ENCODE measurements at places on chromosomes 7 and 10.

DNA sequence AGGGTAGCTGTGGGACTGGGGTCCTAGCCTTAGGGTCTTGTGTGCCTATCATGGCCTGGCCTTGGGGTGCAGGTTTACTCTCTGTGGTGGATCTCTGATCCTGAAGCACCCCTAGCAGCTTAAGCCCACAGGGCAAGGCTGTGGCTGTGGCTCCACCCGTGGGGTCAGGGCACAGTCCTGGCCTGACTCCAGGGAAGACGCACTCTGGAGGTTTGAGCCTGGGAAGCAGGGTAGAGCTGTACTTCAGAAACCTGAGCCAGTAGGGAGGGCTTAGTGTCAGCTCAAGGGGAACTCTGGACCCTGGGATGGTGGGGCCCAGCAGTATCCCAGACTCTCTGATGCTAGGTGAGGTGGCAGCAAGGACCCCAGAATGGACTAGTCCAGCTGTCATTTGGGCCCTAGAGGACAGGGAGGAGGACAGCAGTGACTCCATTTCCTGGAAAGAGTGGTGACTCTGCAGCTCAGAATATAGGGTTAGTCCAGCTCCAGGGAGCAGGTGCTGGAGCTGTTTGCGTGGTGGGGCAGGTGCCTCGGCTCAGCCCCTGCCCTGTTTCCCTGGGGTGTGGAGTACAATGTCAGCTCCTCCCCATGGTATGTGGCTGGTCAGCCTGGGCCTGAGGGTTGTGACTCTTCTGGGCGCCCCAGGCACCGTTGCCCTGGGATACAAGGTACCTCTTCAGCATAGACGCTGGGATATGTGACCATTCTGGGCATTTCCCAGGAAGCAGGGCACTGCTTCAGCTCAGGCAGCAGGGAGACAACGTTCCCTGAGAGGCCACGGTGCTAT lies 15.8 kb downstream of the GTPBP4 start:
- DNase-seq, result no peak

DNA sequence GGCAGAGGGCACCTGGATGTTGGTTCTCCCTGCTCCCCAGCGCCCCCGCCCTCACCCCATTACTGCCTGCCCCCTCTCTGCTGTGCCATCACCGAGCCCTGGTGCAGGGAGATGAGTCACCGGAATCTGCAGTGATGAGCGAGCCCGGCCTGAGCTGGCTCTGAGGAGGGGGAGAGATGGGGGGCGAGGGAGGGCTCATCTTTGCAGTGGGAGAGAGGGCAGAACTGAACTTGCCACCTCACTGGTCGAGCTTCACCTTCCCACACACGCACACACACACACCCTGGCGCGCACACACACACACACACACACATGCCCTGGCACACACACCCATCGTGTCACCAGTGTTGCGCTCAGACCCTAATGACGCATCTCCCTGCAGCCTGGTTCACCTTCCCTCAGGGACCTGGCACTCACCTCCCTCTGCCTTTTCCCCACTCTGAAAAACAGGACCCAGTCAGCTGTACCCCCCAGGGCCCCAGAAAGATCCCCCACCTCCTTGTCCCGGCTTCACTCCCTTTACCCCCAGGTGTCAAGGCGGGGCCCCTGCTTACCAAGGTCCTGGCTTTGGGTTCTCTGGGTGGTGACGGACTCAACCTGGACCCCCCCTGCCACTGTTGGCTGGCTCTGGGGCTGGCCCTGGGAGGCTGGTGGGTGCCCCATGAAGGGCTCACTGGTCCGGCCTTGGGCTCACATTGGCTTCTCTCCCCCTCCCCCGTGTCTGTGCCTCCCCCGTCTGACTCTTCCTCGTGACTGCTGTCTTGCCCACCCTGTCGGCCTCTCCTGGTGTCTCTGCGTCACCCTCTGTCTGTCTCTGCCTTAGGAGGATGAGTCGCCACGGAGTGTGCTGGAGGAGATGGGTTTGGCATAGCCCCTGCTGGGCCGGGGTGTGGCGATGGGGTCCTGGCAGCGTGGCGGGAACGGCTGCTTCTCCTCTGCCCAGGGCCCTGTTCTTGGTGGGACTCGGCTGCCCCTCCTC lies 5.4 kb downstream of the VGF start:
- peak; percentile 76 for DNase-seq

- DNase-seq, result no peak
Observed at GRCh38 chr7:20795361-20795760, 8.7 kb upstream of the SP8 start.

DNA sequence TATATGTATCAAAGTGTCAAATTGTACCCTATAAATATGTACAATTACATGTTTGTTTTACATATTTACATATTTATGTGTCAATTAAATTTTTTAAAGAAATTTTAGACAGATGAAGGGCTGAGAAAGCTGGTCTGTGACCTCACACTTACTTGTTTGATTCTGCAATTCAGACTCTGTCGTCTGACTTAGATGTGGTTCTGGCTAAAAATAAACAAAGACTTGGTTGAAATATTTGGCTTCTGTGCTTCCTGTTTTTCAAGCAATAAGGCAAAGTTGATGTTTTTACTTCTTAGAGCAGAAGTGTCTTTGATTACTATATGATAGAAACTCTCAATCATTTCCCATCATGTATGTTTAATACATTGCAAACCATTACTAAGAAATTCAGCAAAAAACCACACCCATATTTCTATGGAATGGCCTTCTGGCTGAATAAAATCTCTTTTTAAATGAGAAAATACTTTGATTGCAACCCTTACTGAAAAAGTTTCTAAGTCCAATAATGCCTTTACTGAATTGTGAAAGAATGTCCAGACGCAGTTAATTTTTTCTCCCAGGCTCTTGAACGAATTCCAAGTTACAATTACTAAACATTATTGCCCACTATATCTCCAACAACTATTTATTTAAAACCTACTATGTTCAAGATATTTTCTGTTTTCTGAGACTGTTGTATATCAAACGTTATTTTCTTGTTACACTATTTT lies 59.5 kb upstream of the PRKG1 start:
- DNase-seq, result no peak

GRCh38 chr7:92517631-92518030 lies 10.7 kb downstream of the PEX1 start:
- peak; percentile 3 for DNase-seq

- DNase-seq, result no peak
Observed at GRCh38 chr7:538764-539685, 19.4 kb upstream of the PDGFA start.

- no peak for DNase-seq
Observed at GRCh38 chr7:158685693-158686092, 18.9 kb downstream of the NCAPG2 start.

- DNase-seq, result no peak
Observed at GRCh38 chr10:133129071-133129858, 30.8 kb upstream of the KNDC1 start.

- no peak for DNase-seq
Observed at GRCh38 chr7:41312235-41312634, 390.7 kb downstream of the INHBA start.

DNA sequence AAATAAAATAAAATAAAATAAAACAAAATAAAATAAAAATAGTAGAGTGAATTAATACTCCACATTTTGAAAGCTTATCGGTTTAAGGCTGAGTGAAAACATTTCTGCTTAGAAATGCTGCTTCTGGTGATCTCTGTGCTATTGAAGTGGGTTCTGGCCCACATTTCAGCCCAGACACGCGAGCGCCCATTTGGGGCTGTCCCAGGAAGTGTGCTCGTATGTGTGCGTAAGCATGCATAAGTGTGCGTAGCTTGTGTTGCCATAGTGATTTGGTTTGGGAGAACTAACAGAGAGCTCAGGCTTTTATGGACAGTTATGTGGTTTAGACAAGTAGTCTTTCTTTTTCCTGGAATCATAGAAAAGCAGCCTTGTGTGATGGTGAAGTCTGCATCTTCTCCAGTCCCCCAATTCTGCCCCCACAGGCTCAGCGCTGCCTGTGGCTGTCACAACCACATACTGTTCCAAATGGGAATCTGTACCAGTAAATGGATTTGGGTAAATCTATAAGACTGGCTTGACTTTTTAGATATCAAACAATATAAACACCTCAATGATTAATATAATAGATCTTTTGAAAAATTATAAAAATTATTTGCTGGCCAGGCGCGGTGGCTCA lies 29.8 kb upstream of the PURB start:
- DNase-seq, result no peak

- no peak for DNase-seq
Observed at GRCh38 chr10:9824631-9825071, 1193.0 kb upstream of the CELF2 start.

DNA sequence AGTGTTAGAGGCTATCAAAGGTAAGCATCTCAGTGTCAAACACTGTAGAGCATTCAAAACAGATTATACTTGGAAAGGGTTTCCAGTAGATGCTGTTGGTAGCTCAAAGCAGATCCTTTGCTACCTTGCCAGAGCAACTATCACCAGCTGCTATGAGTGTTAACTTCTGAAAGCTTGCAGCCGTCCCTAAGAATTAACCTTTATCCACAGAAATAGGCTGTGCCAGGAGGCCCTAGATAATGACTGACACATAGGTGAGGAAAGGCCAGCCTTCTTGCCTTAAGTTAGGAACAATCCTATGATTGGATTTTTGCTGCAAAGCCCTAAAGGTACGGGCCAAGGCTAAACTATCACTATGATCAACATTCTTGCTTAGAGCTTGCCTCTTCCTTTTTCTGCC lies 263.2 kb downstream of the DGKB start:
- DNase-seq, result no peak

DNA sequence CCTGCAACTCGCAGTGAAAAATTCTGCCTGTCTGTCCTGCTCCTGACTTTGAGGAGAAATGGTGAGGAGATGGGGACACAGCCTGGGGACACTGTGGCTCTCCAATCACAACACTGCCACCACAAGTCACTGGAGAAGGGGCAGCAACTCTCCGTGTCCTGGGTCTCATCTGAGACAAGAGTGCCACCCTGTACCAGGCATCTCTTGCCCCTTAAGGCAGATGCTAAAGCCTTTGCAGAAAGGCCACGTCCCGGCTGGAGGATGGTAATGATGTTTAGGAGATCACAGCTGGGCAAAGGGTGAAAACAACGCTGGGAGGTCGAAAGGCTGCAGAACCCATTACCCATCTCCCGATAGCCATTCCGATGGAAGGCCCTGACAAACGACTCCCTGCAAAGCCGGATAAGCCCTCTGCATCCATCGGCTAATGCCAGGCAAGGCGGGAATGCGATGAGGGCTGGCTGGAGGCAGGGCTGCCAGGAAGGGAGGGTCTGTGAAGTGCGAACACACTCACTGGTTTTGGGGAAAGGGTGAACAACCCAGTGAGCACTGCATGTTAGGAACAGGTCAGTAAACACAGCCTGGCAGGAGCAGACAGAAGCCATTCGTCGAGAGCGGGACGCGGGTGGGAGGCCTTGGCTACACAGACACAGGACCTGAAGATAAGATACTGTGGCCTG lies 190.8 kb downstream of the ADARB2 start:
- no peak for DNase-seq

DNA sequence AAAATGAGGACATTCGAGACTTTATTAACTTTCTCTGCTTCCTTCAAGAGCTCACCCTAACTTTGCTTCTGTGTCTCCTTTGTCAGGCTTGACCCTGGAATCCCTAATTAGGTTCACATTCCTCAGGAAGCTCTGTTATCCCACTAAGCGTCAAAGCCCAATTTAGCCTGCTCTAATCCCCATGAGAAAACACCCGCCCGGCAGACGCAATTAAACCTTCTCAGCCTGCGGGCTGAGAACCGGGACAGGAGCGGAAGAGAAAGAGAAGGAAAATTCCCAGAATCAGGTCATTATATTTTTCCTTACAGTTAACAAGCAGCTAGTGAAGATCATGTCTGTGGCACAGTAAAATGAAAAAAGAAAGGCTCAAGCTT lies 93.0 kb downstream of the TNS3 start:
- no peak for DNase-seq

DNA sequence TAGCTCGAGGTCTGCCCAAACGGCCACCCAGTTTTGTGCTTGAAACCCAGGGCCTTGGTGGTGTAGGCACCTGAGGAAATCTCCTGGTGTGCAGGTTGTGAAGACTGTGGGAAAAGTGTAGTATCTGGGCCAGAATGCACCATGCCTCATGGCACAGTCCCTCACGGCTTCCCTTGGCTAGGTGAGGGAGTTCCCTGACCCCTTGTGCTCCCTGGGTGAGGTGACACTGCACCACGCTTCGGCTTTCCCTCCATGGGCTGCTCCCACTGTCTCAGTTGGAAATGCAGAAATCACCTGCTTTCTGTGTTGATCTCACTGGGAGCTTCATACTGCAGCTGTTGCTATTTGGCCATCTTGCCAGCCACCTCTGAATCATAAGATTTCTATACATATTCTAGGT lies 62.4 kb upstream of the CDK6 start:
- no peak for DNase-seq

GRCh38 chr10:86335257-86335656 lies 31.3 kb downstream of the GRID1 start:
- DNase-seq, result no peak

- DNase-seq, result no peak
Observed at GRCh38 chr7:4638781-4639575, 43.1 kb upstream of the FOXK1 start.

DNA sequence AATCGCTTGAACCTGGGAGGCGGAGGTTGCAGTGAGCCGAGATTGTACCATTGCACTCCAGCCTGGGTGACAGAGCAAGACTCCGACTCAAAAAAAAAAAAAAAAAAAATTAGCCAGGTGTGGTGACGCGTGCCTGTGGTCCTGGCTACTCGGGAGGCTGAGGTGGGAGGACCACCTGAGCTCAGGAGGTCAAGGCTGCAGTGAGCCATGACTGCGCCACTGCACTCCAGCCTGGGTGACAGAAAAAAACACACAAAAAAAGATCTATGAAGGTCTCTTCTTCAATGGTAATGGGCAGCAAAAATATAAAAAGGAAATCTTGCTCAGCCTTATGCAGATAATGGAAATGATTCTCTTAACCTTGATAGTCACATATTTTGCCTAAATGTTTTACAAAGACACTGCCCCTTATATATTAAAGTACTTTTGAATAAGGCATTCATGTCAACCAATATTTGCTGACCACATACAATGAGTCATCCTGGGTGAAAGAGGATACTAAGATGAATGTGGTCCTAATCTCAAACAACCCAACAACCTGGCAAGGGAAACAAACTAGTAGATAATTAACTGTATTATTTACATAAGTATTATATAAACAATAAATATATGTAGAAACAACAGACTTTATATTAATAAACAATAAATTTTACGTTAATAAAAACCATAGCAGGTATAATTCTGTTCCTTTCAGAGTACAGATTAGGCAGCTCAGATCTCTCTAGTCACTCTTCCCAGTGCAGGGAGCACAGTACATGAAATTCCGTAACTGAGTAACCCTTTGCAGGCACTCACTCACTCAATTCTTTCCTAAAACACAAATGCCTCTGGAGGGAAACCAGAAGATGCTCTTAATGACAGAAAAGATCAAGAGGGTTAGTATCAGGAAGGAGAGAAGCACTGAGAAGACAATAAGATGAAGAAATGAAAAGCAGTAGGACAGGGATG lies 8.1 kb downstream of the TOMM7 start:
- peak; percentile 70 for DNase-seq

DNA sequence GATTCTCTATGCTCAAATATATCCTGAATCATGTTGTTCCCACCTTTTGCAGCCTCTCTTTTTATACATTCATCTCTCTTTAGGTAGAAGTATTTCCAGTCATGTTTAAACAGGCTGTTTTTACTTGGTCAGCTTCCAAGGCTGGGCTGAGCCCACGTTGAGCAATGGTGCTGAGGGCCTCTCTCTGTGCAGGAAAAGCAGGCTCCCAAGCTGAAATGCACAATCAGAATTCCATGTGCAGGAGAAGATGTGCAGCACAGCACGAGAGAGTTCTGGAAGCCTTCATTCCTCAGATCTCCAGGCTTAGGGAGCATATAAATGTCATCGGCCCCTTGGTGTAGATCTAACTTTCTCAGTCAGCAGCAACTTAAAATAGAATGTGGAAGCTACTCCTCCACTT lies 588.5 kb downstream of the TNS3 start:
- no peak for DNase-seq
